ENCODE measurements at places on chromosomes 16 and 17.
A peak's percentile ranks its signal among the peaks of the same experiment; 100 is the strongest.

DNA sequence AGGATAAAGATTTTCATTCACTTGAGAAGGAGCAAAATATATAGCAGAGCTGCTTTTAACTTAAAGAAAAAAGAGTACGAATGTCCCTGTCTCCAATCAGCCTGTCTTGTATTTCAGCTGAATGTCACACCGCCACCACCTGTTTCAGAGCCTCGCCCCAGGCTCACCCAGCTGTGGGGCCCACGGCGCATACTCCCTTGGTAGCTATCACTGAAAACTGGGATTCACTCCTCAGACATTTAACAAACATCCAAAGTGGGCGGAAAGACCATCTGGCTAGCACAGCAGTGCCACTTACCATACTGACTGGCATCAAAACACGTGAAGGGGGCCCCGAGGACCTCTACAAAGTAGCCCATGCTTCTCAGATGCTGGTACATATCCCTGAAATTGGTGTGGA is 25.4 kb upstream of the SLC38A8 start:
- DNase-seq, result no peak

DNA sequence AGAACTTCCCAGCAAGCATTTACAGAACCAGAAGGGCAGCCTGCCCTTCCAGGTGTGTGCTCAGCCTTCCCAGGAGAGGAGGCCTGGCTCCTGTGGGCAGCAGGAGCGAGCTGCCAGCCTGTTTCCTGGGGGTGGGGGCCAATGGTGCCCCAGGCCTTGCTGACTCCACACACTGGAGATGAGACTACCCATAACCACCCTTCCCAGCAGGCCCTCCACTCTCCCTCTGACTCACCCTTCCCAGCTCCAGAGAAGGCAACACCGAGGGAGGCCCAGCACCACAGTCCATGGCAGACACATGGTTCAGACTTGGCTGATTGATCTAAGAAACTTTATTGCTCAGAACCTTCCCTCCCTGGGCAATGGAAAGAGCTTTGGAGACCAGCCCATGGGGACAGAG is 1.8 kb upstream of the PRSS53 start:
- DNase-seq, result no peak

DNA sequence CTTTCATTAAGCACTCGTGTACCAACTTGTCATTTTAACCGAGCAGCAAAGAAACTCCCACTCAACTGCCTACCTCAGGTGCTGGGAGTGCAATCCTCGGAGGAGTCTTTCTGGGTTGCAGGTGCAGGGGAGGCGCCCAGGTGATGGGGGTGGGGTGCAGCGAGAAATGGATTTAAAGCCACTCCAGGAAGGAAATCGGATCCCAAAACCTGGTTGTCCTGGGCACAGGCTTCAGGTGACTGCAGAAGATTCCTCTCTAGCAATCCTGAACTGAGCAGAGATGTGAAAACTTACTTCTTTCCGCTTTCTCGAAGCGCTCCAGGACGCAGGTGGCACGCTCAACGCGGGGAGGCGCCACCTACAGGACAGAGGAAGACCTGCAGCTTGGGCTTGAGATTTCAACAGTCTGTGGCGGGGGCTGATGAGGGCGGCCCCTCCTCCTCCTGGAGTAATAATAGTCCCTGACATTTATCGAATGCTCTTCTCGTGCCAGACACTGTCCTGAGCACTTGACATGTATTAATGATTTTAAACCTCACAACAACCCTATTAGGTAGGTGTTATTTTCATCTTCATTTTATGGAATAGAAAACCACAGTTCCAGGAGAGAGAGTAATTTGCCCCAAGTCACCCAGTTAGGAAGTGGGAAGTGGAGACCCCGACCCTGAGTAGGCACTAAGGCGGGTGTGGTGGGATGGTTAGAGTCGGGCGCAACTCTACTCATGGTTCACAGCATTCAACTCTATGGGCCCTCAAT is 27.2 kb upstream of the SKAP1 start:
- DNase-seq, result peak; percentile 81

DNA sequence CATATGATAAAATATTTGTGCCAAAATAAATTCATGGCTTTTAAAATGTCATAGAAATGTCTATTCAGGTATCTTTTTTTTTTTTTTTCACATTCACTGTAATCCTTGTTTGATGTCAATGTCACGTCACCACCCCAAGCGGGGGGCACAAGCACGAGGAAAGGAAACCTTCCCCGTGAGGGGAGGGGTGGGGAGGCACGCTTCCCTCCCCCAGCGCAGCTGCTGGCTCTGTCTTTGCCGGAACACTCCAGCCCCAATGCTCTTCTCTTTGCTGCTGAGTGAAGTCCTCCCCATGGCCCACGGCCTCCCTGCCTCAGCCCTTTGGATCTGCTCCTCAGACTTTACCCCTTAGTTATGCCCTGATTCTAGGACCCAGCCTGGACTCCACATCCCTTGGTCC is 1.5 kb downstream of the SLC35G3 start:
- DNase-seq, result no peak

- no peak for DNase-seq
Measured at GRCh38 chr16:89906140-89907025, 12.3 kb upstream of the MC1R start.

DNA sequence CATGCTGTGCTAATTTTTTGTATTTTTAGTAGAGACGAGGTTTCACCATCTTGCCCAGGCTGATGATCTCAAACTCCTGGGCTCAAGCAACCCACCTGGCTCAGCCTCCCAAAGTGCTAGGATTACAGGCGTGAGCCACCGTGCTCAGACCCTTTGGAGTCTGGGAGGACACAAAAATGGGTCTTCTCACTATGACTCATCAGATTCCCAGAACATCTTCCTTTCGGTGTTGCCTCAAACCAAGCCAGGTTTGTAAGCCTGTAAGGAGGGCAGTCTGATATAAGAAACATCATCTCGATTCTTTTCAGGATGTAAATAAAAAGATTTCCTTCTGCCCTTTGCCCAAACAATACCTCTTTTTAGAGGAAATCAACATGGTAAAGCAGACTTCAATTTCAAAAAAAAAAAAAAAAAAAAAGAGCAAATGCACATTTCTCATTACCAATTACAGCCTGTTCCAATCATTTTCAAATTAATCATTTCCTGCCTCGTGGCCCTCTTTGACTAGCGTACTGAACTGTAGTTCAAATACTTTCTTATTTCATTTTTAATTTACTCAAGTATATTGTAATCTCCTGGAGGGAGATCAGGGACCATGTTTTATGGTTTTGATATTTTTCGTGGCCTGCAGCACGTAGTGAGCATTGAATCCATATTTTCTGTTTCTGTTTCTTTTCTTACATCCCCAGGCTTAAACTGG is 409.6 kb downstream of the GRIN2A start:
- DNase-seq, result no peak

- no peak for DNase-seq
Measured at GRCh38 chr17:78263063-78263735, 31.8 kb downstream of the TMEM235 start.

DNA sequence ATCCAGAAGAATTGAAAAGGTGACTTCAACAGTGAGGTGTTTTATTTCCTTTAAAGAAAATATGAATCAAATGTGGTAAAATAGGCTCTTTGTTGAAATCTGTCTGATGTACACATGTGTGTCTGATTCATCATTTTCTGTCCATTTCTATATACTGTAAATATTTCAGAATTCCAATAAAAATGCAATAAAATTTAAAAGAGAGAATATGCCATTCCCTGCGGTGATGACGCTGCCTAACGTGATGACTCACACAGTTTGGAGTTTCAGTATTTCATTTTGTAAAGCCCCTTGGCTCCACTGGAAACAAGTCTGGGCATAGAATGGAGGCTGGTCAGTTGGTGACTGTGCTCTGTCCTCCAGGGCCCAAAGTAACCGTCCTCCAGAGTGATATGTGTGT is 482.5 kb upstream of the CDH5 start:
- no peak for DNase-seq

DNA sequence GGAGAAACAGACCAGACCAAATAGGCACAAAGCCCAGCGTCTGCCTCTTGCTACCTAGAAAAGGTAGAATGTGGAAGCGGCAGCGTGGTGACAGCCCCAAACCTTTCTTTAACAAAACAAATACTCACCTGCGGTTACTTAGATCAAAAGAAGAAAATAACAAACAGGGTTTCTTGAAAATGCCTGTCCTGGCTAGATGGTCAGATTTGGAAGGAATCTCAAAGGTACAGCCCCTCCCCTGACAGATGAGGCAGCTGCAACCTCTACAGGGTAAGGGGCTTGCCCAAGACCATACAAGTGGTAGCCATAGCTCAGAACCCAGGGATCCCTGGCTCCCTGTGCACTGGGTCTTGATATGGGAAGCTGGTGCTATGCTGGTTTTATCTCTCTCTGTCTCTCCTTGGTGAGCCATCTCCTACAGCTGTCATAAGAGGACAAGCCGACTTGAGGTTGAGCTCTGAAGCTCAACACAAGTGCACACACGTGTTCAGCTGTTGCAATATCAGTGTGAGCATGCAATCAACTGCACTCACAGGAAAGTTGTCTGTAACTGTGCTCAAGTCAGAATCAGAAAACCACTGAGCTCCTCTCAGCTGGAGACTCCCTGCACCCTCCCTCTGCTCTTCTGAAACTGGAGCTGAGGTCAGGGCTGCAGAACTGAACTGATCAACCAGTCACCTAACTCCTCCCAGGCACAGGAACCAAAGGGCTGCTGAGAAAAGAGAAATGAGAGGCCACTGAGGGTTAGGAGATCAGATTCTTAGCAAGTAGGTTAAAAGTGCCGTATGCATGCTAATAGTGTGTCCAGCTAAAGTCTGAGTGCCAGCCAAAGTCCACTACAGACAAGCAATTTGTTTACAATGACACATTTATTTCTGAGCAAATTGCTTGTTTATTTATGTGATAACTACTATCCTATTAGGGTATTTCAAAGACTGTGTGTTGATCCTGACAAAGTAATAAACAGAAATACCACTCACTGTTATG is 6.1 kb upstream of the RNF157 start:
- no peak for DNase-seq

GRCh38 chr16:77843405-77843804 is 55.0 kb downstream of the VAT1L start:
- DNase-seq, result no peak

GRCh38 chr17:31297090-31297489 is at the start of gene OMG:
TSS of gene OMG (minus strand) at chr17:31297239. CDS start at chr17:31296331, 908 bp downstream.
- DNase-seq, result no peak

DNA sequence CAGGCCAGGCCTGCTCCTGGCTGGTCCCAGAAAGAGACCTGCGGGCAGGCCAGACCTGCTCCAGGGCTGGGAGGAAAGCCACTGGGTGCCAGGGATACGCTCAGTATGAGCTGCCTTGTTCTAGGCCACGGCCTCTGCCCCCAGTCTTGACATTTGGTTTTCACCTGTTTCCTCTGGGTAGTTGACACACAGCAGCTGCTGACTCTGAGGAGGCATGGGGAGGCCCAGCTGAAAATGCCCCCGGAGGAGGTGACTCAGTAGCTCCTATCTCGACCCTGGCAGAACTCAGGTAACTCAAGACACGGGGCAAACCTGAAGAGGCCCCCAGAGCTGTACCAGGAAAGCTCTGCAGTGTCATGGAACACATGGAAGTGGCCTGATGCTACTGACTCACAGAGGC is 13.9 kb upstream of the ADGRG1 start:
- DNase-seq, result no peak

GRCh38 chr17:40363111-40363827 is 1.3 kb downstream of the GJD3 start:
- DNase-seq, result no peak

GRCh38 chr16:31487071-31487719 is 4.3 kb downstream of the SLC5A2 start:
- DNase-seq, result no peak

DNA sequence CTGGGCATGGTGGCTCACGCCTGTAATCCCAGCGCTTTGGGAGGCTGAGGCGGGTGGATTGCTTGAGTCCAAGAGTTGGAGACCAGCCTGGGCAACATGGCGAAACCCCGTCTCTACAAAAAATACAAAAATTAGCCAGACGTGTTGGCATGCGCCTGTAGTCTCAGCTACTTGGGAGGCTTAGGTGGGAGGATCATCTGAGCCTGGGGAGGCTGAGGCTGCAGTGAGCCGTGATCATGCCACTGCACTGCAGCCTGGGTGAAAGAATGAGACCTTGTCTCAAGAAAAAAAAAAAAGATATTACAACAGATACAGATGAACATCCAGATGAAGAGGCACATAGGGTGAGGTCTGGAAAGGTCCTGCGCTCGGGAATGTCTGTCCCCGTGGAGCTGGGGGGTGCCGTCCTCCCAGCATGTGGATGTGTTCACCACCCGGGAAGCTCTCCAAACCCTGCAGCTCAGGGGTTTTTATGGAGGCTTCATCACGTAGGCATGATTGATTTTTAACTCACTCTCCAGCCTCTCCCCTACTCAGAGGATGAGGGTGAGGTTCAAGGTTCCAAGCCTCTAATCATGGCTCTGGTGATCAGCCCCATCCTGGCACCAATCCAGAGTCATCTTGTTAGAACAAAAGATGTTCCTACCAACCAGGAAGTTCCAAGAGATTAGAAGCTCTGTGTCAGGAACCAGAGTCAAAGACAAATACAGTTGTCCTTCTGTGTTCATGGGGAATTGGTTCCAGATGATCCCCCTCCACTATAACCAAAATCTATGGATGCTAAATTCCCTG is 85.0 kb upstream of the DNAJA2 start:
- peak; percentile 30 for DNase-seq

DNA sequence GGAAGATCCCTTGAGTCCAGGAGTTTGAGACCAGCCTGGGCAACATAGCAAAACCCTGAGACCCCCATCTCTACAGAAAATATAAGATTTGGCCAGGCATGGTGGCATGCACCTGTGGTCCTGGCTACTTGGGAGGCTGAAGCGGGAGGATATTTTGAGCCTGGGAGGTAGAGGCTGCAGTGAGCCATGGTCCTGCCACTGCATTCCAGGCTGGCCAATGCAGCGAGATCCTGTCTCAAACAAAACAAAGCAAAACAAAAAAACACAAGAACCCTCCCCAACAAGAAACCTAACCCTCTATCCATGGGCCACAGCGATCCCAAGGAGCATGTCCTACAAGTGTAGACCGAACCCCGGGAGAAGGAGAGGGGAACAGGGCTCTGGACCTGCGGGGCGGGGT is 133.3 kb downstream of the MGAT5B start:
- no peak for DNase-seq

GRCh38 chr16:66093191-66093590 is 273.3 kb upstream of the CDH5 start:
- no peak for DNase-seq

GRCh38 chr17:56583772-56584171 is 9.7 kb upstream of the NOG start:
- DNase-seq, result no peak

DNA sequence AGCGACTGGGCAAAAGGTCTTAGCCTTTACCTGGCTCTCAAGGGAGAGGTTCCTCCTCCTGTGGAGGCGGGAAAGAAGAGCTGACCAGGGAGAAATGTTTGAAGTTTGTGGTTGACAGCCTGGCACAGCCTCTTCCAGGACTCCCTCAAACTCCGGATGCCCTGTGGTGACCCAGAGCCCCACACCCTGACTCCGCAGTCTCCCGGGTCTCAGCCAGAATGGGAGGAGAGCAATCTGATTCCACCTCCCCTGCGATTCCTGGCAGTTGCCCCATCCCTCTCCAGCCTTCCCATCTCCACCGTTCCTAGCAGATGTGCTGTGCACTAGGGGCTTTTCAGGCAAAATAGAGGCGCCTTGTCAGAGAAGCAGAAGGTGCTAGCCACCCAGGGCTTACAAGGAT is 5.5 kb upstream of the DNAI2 start:
- DNase-seq, result no peak

- DNase-seq, result no peak
Measured at GRCh38 chr16:86077243-86077940, 178.4 kb downstream of the IRF8 start.

- DNase-seq, result no peak
Measured at GRCh38 chr17:81558941-81559806, 7.0 kb upstream of the FAAP100 start.

Data from NCI-H774 (cell line).